Activated T-helper 2 cell treated with anti-CD3 and anti-CD28 coated beads, Interferon-gamma antibody, Interleukin-2, Interleukin-4, amounts not matched to agents 10 μg/mL and 5 μg/mL and 100 μg/mL, durations not matched to agents 14 hours and 24 hours and 36 hours (primary cell): ENCODE measurements at places on chromosomes 5 and 9. TPM values are rescaled to one million over a fixed set of nuclear protein-coding genes. Genes with fewer than 3 reads are reported as not detected.

Gene NANS
- 63.4 and 64.7 TPM in 2 replicates for total RNA-seq

Gene CTXN3
- total RNA-seq, result not detected in 2 replicates

Gene SHC3
- not detected in 2 replicates for total RNA-seq

Gene SHB
- 1.7 and 1.9 TPM in 2 replicates for total RNA-seq

Gene GGTA1
- total RNA-seq, result not detected in 2 replicates

Gene PDCD1LG2
- total RNA-seq, result 1.7 and 2.0 TPM in 2 replicates

Gene DRD1
- total RNA-seq, result not detected in 2 replicates

Gene CCL27
- total RNA-seq, result 0.25 and 0.55 TPM in 2 replicates

Gene ABO
- 0.14 and 0.30 TPM in 2 replicates for total RNA-seq

Gene RUSC2
- 5.9 and 6.7 TPM in 2 replicates for total RNA-seq

Gene PCDHGA11
- 0.21 and 0.39 TPM in 2 replicates for total RNA-seq

Gene TYRP1
- total RNA-seq, result not detected in 2 replicates

Gene SLC27A4
- 30.5 and 32.0 TPM in 2 replicates for total RNA-seq

Gene NFIB
- 0.02 TPM in 1 of 2 replicates, not detected in the other for total RNA-seq

Gene FGFR4
- 1.1 and 1.2 TPM in 2 replicates for total RNA-seq

Gene ZNF462
- 0.09 and 0.11 TPM in 2 replicates for total RNA-seq

Gene SLC6A19
- not detected in 2 replicates for total RNA-seq

Gene RHOBTB3
- 0.39 and 0.57 TPM in 2 replicates for total RNA-seq

Gene SLIT3
- 8.1 and 9.5 TPM in 2 replicates for total RNA-seq

Gene PCDHB10
- not detected in 2 replicates for total RNA-seq

Gene IFNA21
- not detected in 2 replicates for total RNA-seq

Gene BTNL8
- total RNA-seq, result 0.18 and 0.25 TPM in 2 replicates

Gene SLC36A3
- not detected in 2 replicates for total RNA-seq

Gene PCSK5
- 1.5 TPM in 2 replicates for total RNA-seq

Gene SLC6A7
- not detected in 2 replicates for total RNA-seq

Gene SSBP2
- 24.3 and 29.5 TPM in 2 replicates for total RNA-seq

Gene CYLC2
- not detected in 2 replicates for total RNA-seq
